ENCODE measurements at places on chromosomes 12 and 14.
A peak's percentile ranks its signal among the peaks of the same experiment; 100 is the strongest.

DNA sequence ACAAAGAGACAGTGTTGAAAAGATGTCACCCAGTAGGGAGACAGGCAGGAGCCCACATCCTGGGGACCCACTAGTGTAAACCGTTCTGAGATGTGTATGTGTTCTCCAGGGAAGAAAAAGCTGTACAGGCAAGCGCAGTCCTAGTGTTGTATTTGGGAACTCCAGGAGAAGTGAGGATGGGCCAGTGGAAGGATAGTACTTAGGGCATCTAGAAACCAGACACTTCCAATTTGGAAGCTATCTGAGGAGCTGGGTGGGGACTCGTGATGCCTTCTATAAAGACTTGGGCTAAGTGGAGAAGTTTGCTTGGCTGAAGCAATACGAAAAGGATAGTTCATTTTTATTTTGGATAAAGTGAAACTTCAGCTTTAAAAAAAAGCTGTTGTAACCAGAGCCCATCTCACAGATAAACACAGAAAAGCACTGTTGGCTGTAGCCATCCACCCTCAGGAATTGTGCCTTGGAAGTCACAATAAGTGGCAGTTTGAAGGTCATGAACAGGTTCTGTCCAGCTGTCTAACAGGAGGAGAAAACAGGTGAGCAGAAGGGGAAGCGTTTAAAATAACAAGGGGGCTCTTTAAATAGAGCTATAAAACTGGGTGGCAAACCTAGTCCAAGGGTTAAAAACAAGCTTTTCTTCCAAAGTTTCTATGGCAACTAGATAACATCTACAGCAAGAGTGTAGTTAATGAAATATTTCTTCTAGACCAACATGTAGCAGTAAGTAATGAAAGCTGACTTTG, 108.0 kb upstream of the ARHGAP5 start:
- DNase-seq, result no peak

DNA sequence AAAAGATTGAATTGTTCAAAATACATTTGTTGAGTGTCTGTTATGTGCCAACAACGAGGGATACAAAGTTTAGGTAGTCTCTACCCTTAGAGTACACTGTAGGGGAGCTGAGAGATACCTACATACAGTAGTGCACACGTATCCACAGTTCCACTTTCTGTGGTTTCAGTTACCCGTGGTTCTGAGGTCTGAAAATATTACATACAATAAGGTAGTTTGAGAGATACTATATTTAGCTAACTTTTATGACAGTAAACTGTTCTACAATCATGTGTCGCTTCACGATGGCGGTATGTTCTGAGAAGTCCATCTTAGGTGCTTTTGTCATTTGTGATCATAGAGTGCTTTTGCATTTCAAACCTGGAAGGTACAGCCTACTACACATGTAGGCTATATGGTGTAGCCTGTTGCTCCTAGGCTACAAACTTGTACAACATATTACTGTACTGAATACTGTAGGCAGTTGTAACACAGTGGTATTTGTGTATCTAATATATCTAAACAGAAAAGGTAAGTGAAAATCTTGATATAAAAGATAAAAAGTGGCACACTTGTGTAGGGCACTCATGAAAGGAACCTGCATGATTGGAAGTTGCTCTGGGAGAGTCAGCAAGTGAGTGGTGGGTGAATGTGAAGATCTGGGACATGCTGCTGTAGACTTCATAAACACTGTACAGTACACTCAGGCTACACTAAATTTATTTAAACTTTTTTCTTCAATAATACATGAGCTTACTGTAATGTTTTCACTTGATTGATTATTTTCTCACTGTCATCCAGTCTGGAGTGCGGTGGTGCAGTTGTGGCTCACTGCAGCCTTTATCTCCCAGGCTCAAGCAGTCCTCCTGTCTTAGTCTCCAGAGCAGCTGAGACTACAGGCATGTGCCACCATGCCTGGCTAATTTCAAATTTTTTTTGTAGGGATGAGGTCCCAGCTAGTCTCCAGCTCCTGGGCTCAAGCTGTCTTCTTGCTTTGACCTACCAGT, 4.0 kb downstream of the CPSF6 start:
- DNase-seq, result no peak

DNA sequence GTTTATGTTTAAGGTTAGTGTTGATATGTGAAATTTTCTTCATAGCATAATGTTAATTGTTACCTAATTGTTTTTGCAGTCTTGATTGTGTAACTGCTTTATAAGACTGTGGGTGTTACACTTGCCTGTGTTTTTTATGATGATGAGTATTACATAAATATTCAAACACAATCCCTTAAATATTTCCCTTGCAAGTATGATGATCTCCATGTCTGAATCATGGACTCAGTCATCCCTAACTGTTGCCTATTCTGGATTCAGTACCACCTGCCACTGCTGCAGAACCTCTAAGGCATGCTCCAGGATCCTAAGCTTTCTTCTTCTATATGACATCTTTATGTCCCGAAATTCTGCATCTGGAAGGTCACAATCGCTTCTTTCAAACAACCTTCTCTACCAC, 246.3 kb upstream of the CLEC14A start:
- no peak for DNase-seq

DNA sequence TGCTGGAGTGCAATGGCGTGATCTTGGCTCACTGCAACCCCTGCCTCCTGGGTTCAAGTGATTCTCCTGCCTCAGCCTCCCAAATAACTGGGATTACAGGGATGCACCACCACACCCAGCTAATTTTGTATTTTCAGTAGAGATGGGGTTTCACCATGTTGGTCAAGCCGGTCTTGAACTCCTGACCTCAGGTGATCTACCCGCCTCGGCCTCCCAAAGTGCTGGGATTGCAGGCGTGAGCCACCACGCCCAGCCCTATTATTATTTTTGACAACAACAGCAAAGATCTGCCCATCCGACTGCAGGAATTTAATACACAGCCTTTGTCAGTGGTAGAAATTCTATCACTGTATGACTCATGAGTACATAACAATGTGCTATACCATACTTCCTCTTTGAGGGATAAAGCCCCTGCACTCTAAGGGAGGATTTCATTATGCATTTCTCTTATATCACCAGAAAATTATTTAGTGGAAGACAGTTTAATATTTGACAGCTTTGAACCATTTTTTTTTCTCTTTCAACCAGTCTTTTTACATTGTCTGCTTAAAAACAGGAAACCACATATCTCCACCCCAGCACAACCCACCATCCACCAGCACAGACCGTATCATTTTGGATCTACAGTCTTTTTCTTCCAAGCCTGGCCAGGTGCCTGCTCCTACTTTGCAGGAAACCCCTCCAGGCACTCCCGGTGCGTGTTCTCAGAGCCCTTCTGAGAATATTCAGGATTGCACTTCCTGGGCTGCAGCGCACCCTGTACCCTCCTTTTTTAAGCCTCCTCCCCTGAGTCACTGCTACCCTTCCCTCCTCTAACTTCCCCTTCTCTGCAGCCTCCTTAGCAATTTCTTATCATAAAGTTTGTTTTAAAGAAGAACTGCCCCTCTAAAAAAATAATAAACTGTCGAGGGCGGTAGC, 594 bp downstream of the ARHGDIB start:
- DNase-seq, result no peak

DNA sequence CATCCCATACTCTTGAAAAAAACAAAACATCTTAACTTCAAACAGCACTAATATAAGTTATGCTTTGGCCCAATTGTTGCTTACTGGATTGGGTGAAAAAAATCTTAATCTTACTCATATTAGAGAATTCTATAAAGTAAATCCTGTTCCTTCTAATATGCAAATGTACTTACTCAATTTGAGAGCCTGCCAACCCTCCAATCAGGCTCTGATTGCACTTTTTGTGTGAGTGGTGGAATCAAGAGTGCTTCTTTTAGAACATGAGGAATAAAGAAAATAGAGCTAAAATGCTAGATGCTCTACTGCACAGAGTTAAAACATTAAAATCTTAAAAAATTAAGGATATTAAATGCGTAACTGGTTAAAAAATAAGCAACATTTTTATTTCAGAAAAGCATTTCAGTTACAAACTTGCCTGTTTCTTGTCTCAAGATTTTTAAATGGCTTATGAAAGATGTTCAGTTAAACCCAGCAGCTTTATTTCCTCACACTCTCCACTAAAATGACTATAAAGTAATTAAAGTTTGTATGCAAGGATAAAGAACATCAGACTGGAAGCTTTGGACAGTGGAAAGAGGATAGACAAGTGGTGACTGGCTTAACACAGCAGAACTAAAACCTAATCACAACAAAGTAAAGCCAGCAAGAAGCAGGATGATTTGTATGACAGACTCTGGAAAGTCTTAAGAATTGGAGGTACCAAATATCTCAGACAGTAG, 177.5 kb downstream of the SLC2A13 start:
- DNase-seq, result no peak

GRCh38 chr12:61536117-61536516, 724.1 kb upstream of the USP15 start:
- no peak for DNase-seq

- DNase-seq, result no peak
Measured at GRCh38 chr14:58942516-58942915, 246.0 kb upstream of the DAAM1 start.

DNA sequence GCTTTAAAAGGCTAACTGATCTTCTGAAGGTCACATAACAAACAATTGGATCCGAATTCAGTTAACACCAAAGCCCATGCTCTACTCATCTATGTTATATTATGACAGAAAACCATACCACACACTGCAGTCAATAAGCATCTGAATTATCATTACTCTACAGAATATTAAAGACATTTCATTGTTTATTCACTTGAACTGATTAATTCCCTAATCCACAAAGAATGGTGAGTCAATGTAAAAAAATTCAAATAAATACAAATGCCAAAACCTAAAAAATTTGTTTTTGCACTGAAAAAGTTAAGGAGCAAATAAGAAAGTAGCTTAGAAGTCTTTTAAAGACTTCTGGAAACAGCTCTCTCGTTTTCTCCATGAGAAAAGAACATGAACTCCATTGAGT, 13.7 kb downstream of the NID2 start:
- DNase-seq, result no peak

DNA sequence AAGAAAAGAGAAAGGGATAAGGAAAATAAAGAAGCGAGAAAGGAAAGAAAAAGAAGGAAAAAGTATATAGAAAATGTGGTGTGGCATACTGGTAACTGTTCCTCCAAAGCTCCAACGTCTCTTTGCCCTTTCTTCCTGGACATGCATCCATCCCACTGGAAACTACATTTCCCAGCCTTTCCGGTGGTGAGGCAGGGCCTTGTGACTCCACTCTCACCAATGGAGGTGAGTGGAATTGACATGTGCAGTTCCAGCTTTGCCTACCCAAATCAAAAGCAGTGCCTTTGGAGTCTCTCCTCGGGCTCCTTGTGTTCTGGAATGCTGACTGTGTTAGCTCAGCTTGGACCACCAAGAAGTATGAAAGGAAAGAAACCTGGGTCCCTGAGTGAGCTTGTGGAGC, 161.2 kb downstream of the KCNA5 start:
- DNase-seq, result no peak

- peak; percentile 40 for DNase-seq
Measured at GRCh38 chr14:74793506-74794155, 30.5 kb downstream of the YLPM1 start.

- DNase-seq, result peak; percentile 27
Measured at GRCh38 chr12:77161944-77162343, 96.6 kb upstream of the E2F7 start.
